ENCODE measurements at places on chromosomes 5 and 9.

- no peak for DNase-seq
These were observed 76.0 kb downstream of the ERBIN start for GRCh38 chr5:66002415-66002814.

GRCh38 chr5:130171699-130172098 lies 267.4 kb downstream of the CHSY3 start:
- DNase-seq = no peak

- DNase-seq = no peak
These were observed 119.7 kb downstream of the FAM174A start for GRCh38 chr5:100654895-100655294.

- no peak for DNase-seq
These were observed 93.0 kb downstream of the FGF18 start for GRCh38 chr5:171512397-171512796.

DNA sequence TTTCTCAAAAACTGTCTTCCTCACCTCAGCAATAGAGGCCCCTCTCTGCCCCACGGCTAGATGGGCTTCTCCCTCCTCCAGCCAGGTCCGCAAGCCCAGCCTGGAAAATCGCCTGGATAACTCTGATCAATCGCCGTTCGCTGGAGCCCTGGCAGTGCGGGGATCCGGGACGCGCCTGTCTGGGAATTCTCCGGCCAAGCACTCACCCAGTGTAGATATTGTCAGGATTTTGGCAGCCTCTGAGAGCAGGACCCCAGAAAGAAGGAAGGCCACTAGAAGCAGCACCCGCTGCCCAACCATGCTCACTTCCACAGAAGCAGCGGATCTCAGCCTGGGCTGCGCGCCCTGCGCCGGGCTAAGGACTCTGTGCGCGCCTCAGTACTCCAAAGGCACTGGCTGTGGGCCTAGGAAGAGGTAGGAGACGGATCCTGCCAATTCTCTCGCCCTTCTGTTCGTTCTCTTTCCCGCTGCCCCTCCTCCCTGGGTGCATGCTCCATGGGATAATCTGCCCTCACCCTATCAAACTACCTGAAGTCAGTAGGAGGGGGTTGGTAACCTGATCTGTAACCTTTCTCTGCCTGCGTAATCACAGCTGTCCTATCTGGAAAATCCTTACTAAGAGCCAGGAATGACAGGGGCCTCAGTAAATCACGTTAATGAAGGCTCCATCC lies at the start of gene UGT3A1:
TSS of gene UGT3A1 (minus strand) at position 450 of the 671 bp plus-strand sequence. CDS start at position 300, 150 bp downstream.
- no peak for DNase-seq

GRCh38 chr5:91532281-91532680 lies 149.2 kb upstream of the ARRDC3 start:
- DNase-seq = no peak

DNA sequence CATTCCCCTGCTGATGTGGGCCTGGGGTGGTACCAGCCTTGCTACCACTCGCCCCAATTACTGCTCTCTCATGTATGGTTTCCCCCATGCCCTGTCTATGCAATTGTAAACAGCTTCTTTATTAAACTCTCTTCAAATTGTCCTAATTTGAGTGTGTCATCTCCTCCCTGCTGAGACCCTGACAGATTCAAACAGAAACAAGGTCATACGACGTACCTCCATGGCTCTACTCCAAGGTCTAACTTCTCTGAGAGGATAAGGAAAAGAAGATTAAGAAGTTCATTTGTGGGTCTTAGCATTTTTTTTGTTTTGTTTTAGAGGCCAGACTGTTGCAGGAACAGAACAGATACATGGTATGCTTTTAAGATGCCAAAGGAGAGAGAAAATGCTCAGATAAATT lies 38.0 kb downstream of the ABITRAM start:
- no peak for DNase-seq

GRCh38 chr9:120362446-120362845 lies 217.5 kb downstream of the CDK5RAP2 start:
- DNase-seq = no peak

Data from HS-5 (cell line).